Gastroesophageal sphincter (tissue), 4 donors: ENCODE measurements at places on chromosomes 5 and 9.

DNA sequence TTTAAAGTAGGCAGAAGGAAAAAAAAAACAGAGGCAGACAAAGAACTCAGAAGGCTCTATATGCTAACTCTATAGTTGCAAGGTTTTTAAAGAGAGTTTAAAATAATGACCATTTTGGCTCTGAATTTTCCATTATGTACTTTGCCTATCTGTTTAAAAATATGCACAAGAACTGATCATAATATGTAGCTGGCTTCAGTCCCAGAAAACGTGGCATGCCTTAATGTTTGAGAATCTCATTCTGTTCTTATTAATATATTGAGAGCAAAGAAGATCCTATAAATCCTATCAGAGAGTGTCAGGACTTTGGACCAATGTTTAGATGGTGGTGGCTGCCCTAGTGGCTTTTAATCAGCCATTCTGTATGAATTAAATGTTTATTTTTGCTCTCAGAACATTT lies 121.5 kb downstream of the JMY start:
- no peak for ATAC-seq

- peak; percentile 37 for ATAC-seq
These were observed 12.2 kb downstream of the TNIP1 start for GRCh38 chr5:151068433-151069197.

- ATAC-seq = no peak
These were observed 3.0 kb upstream of the CEL start for GRCh38 chr9:133058550-133059320.

GRCh38 chr5:126769703-126770102 lies 7.2 kb upstream of the LMNB1 start:
- ATAC-seq = no peak

DNA sequence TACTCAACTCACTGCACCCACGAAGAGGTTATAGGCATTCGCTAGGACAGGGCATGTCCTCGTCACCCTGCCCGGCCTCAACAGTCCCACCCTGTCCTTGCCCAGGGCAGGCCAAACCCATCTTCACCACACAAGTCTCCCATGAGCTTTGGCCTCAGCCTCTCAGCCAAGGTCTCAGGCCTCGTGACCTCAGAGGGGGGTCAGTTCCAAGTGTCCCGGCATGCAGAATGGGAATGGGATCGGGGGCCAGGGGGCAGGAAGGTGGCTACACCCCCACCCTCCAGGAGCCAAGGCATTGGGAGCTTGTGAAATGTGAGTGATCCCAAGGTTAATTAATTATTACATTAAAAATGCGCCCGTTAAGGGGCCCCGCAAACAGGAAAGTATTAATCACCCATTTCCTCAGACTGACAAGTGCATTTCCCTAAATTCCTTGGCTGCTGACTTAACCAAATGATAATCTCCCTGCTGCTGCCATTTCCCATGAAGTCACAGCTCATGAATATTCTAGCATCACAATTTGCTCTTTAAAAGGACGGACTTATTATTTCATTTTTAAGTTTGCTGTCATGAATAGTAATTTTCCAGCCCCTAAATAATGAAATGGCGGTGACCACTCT lies 8.0 kb upstream of the UBAC1 start:
- no peak for ATAC-seq

DNA sequence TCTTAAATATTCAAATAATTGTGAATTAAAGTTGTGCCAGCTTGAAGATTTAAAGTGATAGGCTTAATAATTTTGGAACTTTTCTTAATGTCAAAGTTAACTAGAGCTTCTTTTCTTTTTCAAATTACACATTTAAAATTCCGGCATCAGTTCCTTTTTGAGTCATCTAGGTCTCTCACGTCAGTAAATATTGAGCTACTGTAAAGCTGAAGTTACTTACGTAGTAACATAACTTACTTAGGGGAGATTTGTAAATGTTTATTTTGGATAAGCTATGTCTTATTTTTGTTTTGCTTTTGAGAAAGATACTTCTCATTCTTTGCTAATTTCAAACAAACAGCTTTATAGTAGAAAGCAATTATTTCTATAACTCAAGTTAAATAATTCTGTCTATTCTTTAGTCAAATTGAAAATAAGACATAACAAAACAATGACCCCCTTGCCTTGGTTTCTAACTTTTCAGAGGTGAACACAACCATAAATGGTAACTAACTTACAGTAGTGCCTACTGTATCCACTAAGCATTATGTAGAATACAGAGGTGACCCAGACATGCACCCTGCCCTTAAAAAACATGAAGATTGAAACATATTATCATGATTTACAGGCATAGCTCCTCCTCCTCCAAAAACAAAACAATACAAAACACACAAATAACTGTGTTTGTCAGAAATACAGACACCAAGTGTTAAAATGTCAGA lies 29.8 kb downstream of the CD274 start:
- ATAC-seq = no peak

DNA sequence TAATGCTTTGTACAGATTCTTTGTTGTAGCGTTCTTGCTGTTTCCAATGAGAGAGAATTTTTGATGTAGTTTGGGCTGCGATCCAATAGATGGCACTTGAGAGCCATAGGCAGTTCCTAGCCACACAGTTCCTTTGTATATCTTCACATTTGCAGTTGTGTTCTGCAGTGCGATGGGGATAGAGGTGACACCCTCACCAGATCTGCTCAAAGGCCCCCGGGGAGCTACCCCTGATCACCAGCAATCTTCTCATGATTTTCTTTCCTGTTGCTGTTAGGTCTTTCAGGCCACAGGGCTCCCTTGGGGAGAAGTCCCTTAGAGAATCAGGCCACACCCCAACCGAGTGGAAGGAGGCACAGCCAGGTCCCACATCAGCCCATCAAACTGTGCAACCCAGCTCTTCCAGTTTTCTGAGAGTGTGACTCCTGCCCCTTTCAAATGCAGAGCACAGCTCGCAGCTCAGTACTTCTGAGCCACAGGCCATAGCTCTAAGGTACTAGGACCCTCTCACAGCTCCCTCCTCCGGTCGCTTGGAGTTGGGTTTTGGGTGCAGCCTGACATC lies 353.7 kb downstream of the SLCO4C1 start:
- no peak for ATAC-seq

- ATAC-seq = no peak
These were observed 3.4 kb downstream of the LMNB1 start for GRCh38 chr5:126780165-126780827.

GRCh38 chr5:141208478-141208877 lies at the start of gene PCDHB12:
Gene PCDHB12, plus strand, starts transcription at chr5:141208719. Its CDS starts 189 bp downstream, at chr5:141208908.
- ATAC-seq = no peak

GRCh38 chr5:92758552-92758951 lies 822.5 kb downstream of the NR2F1-AS1 start:
- no peak for ATAC-seq

DNA sequence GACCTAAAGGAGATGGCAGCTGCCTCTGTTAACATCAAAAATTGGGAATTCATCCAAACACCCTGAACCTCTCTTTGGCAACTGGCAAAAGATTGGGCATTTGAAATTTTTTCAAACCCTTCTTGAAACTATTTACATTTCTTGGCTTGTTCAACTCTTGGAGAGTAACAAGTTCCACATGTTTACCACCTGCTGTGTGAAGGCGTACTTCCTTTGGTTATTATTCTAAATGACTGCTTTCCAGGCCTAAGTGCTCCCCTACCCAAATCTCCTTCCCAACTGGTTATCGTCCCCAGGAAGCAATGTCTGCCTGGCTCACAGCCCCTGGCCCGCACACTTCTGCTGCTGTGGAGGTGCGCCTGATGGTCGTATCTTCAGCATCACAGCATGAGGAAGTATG lies 422.7 kb downstream of the DMAC1 start:
- ATAC-seq = no peak
